Glutamatergic neuron (in vitro differentiated cells): ENCODE measurements at places on chromosomes 13 and 19. TPM values are rescaled to one million over a fixed set of nuclear protein-coding genes. Genes with fewer than 3 reads are reported as not detected.

- peak; percentile 74 for DNase-seq
- H3K27ac ChIP-seq, result peak within 1 kb of the TSS; percentile 95
- H3K27me3 ChIP-seq, result peaks cover 8% of the 10 kb centered on the region
- peak within 1 kb of the TSS; percentile 96 for H3K4me3 ChIP-seq
- H3K4me1 ChIP-seq, result peaks cover 12% of the 10 kb centered on the region
- H3K36me3 ChIP-seq, result no peaks in the 10 kb centered on the region
These were observed at the start of gene AKAP11 for GRCh38 chr13:42272115-42272803. AKAP11 (plus strand) TSS chr13:42272152; CDS start chr13:42286349, 14,197 bp downstream.

The ZNF575 gene
- 2.0 TPM for total RNA-seq

DNA sequence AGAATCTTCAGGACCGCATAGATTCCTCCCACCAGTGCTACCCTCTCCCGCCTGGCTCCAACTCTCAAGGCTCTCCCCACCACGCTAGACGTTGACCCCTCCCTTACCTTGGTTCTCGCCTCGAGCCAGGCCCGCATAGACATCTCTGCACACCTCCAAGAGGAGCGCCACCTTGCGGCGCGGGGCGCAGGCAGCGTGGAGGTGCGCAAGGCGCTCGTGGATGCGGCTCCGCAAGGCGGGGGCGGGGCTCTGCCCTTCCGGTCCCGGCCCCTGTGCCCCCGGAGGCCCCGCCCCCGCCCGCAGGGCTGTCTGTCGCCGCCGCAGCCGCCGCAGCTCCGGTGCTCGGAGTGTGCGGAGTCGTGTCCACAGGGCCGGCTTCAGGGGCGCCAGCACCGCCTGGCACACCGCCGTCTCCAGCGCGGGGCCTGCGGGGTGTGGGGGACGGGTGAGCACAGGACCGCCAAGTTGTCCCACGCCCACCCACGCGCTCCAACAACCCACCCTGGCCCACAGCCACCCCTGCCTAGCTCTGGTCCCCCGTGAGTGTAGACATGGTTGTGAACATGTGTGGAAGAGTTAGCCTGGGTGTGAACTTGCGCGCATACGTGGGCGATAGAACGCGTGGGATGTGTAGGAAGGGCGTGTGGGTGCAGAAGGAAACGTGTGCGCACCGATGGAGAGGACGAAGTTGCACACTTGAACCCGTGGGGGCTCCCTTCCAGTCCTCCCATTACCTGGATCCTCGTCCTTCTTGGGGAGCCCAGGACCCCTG, 8.1 kb downstream of the RINL start:
- H3K27ac ChIP-seq, result no peak overlapping the region
- H3K36me3 ChIP-seq, result no peaks in the 10 kb centered on the region
- H3K4me1 ChIP-seq, result no peaks in the 10 kb centered on the region

GRCh38 chr19:42619271-42619670, 24.5 kb upstream of the CEACAM8 start:
- peaks cover 1% of the 10 kb centered on the region for H3K27me3 ChIP-seq
- H3K4me3 ChIP-seq, result no peak overlapping the region
- no peak overlapping the region for H3K27ac ChIP-seq
- DNase-seq, result no peak
